Colonic mucosa (tissue), 4 donors: ENCODE measurements at places on chromosomes 13 and 19.

DNA sequence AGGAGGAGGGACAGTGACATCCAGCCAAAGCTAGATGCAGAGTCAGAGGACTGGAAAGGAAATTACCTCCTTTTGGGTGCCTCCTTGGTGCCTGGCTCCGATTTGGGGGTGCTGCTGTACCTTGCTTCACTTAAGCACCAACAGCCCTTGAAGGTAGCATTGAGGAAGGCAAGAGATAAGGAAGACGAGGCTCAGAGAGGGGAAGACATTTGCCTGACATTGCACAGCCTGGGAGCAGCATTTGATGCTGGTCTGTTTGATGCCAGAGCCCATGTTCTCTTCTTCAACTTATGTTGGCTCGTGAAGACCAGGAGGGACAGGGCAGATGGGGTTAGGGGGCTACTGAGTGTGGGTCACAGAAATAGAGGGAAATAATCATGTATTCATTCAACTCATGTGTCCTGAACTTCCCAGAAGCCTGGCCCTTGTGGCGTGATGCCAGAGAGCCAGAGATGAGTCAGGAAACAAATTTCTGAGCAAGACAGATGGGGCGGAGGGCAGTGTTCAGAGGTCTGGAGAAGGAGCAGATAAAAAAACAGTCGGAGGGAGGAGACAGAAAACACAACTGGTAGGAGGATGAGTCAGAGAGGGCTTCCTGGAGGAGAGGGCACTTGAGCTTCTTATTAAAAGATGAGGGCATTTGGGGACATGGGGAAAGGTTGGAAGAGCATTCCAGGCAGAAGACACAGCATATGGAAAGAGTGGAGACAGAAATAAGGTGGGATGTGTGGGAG, 3.0 kb upstream of the C19orf81 start:
- no peak for DNase-seq

GRCh38 chr19:24071078-24071477, 15.9 kb upstream of the ZNF254 start:
- no peak for DNase-seq

DNA sequence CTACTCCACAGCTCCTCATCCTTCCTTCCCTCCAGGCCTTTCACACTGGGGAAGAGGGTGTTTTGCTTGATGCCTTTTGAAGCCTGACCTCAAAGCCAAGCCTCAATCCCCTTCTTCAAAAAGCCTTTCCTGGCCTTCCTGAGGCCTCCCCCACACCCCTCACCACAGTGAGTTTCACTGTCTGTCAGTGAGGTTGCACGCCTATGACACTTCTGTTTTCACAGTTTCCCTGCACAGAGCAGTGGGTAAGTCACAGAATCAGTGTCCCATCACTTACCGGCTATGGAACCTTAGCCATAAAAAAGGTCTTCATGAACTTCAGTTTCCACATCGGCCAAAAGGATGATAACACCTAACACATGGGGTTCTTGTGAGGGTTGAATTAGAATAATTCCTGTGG, 371.4 kb downstream of the UQCRFS1 start:
- no peak for DNase-seq

- no peak for DNase-seq
Measured at GRCh38 chr19:741506-742131, 9.3 kb upstream of the MISP start.

DNA sequence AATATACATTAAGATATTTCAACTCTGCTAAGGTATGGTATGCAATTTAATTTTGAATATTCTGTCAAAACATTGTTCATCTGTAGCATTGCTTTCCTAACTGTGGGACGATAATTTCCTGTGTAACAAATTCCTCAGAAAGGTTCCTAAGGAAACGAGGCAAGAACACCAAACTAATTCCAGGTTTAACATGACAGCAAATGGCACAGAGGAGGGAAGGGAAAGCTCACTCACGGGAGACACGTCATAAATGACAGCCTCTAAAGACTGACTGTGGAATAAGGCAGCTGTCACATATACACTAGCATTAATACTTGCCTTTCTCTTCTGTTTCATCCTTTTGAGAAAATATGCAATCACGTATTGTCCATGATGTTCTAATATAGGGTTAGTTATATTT, 380.6 kb downstream of the LIG4 start:
- DNase-seq, result no peak

DNA sequence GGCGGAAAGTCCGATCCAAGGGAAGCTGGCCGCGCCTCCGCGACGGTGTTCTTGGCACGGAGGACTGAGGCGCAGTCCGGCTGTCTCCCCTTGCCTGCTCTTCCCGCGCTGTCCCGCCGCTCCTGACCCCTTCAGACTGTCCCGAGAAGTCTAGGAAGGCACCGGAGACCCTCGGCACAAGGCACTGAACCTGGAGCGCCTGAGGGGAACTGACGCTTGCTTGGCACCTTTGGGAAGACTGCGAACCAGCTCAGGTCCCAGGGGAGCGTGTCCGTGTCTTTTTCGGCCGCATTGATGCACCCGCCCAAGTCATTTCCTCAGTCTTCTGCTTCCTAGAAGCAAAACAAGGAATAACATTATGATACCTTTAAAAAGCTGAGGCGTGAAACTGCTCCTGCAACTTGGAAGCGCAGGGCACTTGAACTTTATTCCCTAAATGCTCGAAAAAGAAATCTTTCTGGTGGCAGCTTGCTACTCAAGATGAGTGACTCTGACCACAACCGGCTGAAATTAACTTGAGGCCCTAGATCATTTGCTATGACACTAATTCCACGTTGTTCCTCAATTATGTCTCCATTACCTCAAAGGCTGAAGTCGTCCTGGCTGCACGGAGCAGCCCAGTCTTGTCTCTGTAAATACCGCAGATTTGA, 735 bp upstream of the FLT1 start:
- DNase-seq, result no peak

DNA sequence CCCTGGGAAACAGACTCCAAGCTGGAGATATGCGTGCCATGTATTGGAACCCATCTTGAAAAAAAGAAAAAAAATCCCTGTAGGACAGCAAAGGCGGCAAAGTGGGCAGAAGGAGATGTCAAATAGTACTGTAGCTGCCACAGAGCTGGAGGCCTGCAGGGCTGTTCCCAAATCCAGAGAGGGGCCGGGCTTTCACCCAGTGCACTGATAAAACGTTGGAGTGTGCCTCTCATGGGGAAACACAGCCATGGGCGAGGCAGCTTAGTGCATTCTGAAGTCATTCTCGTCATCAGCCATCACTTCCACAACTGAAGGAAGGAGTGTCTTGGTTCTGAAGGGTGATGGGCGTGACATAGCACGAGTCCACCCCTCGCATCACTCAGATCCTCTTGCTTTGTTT, 4.8 kb downstream of the SGCG start:
- no peak for DNase-seq

DNA sequence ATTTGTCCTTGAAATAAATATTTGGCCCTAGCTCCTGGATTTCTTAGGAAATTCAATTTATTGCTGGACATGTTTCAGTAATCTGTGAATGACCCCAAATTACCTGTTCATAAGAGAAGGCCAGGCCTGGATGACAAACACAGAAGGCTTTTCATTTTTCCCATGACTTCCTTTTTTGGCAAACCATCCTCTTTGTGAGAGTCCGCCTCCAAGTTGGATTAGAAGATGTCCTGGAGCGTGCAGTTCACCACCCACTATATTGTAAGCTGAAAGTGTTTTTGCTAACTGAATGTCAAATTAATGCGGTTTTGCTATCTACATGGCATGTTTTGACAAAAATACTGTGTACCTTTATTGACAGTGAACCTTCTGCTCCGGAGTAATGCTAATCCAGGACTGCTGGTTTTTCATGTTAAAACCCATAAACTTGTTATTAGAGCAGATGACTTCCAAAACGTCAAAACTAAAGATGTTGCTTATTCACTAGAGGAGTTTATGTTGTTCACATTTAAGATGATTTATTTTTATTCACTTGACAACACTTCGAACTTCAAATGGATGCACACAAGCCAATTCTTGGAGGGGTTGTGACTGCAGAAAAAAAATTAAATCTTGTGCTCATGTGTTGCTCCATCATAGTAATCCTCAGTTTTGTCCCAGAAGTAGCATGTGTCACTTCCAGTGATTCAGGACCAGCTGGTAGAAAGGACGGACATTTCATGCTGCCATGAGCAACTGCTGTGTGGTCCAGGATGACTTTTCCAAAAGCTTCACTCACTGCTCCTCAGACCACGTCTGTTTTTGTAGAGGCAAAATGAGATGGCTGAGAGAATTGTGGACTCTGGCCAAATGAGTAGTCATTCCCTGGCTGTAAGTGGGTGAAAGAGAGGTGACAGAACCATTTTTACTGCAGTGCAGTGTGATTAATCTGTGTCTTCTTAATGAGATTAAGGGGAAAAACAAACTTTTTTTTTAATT, 71.0 kb downstream of the ITGBL1 start:
- DNase-seq, result no peak

- DNase-seq, result no peak
Measured at GRCh38 chr13:76239031-76239680, 603.0 kb downstream of the LMO7 start.

DNA sequence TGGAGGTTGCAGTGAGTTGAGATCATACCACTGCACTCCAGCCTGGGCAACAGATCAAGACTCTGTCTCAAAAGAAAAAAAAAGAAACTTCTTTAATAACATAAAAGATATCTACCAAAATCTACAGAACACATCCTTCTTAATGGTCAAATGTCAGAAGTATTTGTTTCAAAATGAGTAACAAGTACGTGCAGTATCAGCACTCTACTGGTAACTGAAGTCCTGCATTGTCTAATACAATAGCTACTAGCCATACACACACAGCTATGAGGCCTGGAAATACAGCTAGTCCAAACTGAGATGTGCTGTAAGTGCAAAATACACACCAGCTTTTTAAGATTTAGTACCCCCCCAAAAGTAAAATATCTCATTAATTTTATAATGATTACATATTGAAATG, 88.1 kb downstream of the TSC22D1 start:
- DNase-seq, result no peak

DNA sequence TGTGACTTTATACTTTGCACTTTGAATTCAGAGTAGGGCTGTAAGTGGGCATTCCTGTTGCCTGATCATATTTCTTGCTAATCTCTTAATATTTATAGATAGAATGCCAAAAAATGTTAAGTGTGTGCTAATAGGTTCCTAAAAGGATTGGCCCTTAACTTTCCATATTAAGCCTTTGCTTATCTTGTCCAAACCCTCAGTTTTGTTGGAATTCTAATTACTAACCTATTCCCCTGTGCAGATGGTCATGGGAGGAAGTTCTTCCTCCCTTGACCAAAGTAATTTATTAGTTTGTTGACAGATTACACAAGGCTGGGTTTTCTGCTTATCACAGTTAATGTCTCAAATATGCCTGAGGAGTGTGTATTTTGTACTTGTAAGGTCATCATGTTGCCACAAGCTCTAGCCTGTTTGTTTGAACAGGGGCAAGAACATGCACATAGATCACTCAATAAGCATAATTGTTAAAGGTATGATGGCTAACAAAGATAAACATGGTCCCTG, 541.1 kb upstream of the SPRY2 start:
- DNase-seq, result no peak

DNA sequence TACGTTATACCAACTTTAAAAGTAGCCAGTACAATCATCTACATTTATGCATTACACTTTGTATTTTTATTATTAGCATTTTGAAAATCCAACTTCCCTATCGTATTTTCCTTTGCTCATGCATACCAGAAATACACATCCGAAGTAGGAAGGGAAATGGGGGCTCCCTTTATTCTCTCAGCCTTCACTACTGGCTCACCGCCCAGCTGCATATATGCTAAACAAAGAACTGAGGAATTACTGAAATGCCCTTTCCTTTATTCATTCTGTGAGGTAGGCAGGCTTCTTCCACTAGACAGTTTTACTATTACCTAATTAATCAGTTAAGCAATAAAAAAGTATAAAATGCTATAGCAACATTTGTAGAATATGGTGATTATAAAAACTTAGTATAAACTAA, 291.6 kb downstream of the KLF12 start:
- DNase-seq, result no peak

GRCh38 chr13:43959291-43959690, 79.6 kb downstream of the LACC1 start:
- DNase-seq, result no peak

GRCh38 chr13:111115965-111116521, 933 bp downstream of the ARHGEF7 start:
- DNase-seq, result no peak

GRCh38 chr19:58364146-58364545, 1.6 kb upstream of the ZNF497 start:
- DNase-seq, result no peak

GRCh38 chr13:100836711-100837110, 162.1 kb upstream of the TMTC4 start:
- DNase-seq, result no peak

DNA sequence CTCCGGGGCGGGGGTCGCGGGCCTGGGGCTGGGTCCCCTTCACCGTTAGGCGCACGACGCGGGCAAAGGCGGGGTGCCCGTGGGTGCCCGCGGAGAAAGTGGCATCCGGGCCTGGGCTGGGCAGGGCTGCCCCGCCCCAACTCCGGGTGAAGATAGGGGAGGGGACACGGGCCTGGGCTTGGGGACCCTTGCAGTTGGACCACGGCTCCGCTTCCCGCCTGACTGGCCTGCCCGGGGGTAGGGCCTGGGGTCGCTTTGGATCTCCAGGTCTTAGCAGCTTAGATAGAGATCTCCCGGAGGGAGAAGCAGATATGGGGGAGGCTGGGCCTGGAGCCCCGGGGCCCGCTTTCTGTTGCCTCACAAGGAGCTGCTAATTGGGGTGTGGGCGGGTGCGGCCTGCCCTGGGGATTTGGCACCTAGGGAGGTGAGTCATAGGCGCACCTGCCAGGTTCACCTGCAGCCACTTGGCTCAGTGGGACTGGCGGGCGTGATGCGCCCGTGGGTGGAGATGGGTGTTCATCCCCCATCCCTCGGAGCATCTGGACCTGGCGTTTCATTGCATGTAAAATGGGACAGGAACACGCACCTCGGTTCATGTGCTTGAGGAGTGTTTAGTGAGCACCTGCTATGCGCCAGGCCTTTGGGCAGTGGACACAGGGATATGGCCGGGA, 585 bp downstream of the MAP1S start:
- peak; percentile 60 for DNase-seq

DNA sequence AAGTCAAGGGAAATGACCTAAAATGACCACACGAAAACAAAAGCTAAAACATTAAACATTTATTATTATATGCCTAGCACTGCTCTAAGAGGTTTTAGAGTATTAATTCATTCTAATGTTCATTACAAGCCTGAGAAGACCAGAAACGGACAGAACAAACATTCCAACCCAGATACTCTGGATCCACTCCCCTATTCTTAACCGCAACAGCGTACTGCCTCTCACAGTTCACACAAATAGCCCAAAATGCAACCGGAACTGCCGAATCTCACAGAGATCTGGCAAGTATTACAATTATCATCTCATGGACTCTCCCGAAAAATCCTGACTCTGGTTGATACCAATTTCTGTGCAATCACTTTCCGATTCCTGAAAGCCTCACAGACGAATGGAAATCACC, 1.4 kb downstream of the ZNF780B start:
- DNase-seq, result no peak

GRCh38 chr13:38415233-38415632, 65.6 kb downstream of the UFM1 start:
- DNase-seq, result no peak

DNA sequence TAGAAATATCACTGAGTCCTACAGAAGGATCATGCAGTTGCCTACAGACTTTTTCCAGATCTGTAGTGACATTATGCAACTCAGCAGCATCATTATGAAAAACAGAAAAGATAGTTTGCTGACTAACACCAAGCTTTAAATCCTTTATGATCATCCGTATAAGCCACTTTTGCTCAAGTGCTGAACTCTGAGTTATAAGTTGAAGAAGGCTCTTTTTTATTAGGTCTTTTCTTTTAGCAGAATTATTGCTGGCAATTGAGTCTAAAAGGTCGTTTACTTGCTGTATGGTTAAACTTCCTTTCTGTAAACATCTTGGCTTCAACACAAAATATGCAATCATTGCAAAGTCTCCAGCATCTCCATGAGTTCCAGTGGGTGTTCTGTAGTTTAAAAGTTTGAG, 4.8 kb downstream of the LIG4 start:
- no peak for DNase-seq
